ENCODE measurements at places on chromosomes 11 and 22.
A peak's percentile ranks its signal among the peaks of the same experiment; 100 is the strongest.

- DNase-seq, result peak; percentile 66
Measured at GRCh38 chr11:13094930-13095687, 86.0 kb downstream of the RASSF10 start.

DNA sequence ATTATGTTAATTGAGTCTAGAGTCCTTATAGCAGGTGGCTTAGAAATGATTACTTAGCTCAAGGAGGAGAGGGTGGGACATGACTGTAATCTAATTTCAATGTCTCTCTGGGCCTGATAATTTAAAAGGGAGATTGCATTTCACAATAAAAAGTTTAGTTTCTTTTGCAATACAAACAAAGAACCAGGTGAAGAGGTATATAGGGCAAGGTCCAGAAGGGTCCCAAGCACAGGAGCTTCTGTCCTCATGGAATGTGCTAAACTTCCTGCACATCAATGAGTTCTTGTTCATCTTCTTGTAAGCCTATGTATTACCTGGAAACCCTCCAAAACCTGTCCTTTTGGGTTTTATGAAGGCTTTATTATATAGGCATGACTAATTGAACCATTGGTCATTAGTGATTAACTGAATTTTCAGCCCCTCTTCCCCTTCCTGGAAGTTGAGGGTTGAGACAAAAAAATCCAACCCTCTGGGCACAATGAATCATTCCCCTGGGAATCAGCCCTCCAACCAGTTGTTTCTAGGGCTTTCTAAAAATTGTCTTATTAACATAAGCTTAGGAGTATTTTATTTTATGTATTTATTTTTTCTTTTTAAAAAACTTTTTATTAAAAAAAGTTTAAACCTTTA lies 37.6 kb downstream of the MS4A2 start:
- DNase-seq, result no peak

DNA sequence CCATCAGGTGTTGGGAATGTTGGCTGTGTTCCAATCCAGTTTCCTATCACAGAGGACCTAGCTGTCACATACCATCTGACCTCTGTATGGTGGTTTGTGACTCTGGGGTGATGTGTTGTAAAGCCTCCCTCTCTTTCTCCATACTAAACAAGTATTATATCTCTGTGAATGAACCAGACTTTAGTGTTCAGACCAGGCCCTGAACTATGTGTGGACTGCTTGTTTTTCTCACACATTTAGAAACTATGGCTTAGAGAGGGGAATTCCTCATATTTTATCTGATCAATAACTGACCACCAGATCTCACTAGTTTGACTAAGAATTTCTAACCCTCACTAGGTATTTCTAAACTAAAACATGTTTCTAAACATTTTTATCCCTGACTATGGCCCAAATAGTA lies 17.5 kb downstream of the NCR3LG1 start:
- DNase-seq, result no peak

DNA sequence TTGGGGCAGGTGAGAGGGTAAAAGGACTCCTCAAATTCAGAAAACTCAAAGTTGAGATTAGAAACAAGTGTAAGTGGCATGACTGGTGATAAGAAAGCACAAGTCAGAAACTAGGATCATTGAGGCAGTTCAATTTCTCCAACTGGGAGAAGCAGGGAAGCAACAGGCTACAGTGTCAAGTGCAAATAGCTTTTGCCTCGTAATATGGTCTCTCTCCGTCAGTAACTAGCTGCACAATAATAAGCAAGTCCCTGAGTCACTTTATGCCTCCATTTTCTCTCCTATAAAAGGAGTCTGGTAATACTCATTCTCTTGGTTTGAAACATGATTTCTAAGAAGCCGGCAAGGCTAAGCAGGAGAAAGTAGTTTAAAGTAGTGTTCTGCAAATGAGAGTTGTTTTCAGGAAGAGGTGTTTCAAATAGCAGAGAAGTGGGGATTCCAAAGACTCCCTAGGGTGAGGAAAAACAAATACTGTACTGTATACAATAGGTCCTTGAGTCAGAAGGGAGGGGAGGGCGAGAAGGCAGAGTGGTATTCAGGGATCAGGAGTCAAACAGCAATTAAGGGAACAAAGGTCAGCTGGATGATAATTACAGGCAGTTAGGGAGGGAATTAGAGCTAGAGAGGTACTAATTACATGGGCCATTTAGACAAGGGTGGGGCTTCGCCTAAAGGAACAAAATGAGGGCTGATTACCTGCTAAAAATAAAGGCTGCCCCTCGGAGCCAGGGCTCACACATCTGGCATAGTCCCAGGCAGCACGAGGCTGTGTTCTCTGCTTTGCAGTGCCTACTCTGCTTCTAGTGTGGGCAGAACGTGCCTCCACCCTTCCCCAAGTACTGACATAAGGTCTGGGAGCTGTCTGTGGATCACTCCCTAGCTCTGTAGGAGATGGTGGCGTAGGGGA lies 96.0 kb upstream of the BDNF start:
- DNase-seq, result peak; percentile 86

GRCh38 chr22:49786976-49787706 lies 40.5 kb downstream of the BRD1 start:
- DNase-seq, result no peak

DNA sequence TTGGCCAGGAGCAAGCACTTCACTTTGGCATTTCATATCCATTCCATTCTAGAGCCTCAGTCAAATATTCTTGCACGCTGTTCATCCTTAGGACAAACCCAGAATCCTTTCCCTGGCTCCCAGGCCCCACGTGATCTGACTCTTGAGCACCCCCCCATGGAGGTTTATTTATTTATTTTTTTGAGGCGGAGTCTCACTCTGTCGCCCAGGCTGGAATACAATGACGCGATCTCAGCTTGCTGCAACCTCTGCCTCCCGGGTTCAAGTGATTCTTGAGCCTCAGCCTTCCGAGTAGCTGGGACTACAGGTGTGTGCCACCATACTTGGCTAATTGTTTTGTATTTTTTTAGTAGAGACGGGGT lies 12.7 kb upstream of the TSGA10IP start:
- DNase-seq, result no peak

DNA sequence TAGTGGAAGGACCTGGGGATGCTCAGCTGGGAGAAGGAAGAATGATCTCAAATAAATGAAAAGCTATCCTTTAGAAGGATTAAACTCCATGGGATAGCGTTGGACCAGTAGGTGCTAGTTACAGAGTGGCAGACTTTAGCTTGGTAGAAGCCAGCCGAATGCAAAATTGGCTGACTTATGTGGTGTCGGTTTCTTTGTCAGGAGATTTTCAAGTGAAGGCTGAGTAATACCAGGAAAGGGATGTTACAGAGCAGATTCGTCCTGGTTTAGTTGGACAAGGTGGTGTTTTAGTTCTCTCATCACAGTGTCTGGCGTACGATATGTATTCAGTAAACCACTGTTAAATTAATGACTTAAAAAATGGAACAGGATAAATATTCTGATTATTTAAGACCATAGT lies 26.0 kb downstream of the FDX1 start:
- no peak for DNase-seq

DNA sequence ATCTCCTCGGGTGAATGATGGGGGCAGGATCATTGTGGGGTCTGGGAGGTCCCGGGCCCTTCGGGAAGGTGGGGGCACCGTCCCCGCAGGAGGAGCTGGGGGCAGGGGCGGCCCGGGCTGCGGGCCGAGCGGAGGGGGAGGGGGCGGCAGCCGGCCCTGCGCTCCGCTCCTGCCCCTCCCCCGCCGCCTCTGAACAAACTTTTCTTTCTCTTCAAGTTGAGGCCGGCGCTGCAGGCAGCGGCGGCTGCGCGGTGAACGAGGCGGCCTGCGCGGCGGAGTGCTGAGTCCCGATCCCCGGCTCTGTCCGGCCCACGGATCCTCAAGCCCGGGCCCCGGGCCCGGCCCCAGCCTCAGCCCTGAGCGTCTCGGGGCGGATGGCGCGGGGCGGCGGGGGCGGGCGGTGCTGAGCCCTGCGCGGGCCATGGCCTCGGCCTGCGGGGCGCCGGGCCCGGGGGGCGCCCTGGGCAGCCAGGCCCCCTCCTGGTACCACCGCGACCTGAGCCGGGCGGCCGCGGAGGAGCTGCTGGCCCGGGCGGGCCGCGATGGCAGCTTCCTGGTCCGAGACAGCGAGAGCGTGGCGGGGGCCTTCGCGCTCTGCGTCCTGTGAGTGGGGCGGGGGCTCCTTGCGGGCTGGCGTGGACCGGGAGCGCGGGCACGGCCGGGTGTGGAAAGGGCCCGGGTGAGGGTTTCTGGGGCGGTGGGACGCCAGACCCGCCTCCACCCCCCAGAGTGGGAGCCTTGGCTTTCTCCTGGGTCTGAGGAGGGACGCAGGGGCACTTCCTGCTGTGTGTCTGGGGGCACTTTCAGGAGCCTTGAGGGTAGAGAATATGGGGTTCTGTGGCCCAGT lies at the start of gene INPPL1:
INPPL1 (plus strand) TSS at position 204 of the 847 bp plus-strand sequence; CDS start at position 422, 218 bp downstream.
- DNase-seq, result no peak

DNA sequence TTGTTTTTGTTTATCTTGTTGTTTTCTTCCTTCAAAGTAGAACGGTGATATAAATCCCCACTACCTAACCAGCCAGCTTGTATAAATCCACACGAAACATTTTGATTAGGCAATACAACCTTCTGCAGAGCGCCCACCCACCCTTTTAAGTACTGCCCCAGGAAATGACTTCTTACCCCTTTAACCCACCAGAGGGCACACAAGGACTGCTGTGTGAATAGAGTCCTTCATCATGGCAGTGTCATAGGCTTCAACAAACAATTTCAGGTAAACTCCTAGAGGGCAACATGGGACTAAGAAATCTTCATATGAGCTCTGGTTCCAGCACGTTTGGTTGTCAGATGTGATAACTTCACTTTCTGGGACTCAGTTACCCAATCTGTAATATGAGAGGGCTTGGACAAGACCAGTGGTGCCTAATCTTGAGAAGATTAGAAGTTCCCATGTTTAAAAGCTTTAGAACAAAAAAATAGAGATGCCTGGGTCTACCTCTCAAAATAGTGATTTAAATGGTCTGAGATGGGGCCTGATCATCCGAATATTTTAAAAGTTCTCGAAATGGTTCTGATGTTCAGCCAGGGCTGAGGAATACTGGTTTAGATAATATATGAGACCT lies 56.1 kb downstream of the PIWIL4 start:
- peak; percentile 77 for DNase-seq

- DNase-seq, result no peak
Measured at GRCh38 chr11:2699185-2699530, 636 bp downstream of the KCNQ1OT1 start.

DNA sequence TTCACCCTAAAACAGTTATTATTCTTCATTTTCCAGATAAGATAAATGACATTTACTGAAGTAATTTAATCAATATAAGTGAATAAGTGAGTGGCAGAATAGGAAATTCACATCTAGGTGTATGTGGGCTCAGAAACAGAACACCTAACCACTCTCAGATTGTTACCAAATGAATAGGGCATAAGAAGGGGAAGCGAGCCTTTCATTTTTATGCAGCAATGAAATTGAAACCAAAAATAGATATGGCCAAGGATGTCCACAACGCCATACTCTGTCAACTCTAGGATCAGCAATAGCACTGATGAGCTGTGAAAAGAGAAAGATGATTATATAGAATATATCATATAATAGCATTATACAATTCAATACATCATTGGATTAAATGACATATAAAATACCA lies 398.1 kb upstream of the API5 start:
- DNase-seq, result no peak

GRCh38 chr22:30675436-30675835 lies 7.8 kb upstream of the DUSP18 start:
- DNase-seq, result no peak

- DNase-seq, result no peak
Measured at GRCh38 chr11:45232341-45233080, 53.6 kb downstream of the SYT13 start.

DNA sequence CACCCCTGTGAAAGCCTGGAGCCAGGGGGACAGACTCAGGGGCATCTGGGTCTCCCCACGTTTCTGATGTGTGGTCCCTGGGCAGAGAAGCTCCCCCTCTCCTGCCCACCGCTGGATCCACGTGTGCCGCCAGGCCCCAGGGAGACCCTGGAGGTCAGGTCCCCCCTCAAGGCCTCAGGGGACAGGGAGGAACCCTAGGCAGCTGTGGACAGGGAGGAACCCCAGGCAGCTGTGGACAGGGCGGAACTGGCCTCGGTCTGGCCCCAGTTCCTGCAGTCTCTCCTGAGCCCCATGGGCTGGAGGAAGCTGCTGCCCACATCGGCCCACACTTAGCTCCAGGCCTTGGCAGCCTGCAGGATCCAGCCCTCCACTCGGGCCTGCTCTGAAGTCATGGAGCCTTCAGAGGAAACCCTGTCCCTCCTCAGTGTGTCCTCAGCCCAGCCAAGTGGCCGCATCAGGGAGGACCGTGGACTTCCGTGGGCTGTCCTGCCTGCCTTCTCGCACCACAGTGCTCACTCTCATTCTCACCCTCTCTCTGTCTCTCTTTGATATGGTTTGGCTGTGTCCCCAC lies 127.7 kb downstream of the BRD1 start:
- no peak for DNase-seq

- no peak for DNase-seq
Measured at GRCh38 chr11:12876988-12877387, 132.1 kb upstream of the RASSF10 start.

GRCh38 chr11:58770627-58771457 lies 39.1 kb upstream of the GLYAT start:
- no peak for DNase-seq

DNA sequence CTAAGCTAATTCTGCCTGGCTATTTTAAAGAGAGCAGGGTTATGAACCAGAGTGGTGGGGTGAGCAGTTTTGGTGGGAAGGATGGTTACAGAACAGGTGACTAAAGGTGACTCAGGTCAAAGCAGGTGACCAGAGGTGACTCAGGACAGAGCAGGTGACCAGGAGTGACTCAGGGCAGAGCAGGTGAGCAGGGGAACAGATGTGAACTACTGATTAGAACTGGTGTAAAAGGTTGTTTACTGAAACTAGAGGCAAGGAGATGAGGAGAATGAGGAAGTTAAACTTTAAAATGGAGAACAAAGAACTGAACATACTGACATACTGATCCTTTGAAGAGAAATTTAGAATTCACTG lies 15.4 kb upstream of the HYLS1 start:
- no peak for DNase-seq

- DNase-seq, result no peak
Measured at GRCh38 chr11:47940904-47941649, 39.3 kb upstream of the PTPRJ start.

DNA sequence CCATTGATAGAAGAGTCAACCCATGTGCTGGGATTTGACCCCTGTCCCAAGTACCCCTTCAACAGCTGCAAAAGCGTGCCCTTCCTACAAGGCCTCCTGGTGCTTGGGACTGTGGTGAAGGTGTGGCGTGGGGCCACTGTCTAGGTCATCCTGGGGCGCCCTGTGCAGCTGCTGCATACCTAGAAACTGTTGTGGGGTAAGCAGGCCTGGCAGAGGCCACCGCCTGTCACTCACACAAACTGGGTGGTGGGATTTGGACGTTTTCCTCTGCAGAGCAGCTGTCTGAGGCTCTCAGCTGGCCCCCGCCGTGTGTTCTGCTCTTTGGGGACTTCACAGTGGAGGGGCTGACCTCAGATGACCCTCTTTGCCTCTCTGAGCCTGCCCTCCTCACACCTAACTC lies 69.7 kb downstream of the SCN3B start:
- no peak for DNase-seq

GRCh38 chr11:47004595-47005033 lies 68.1 kb downstream of the CSTPP1 start:
- peak; percentile 53 for DNase-seq

DNA sequence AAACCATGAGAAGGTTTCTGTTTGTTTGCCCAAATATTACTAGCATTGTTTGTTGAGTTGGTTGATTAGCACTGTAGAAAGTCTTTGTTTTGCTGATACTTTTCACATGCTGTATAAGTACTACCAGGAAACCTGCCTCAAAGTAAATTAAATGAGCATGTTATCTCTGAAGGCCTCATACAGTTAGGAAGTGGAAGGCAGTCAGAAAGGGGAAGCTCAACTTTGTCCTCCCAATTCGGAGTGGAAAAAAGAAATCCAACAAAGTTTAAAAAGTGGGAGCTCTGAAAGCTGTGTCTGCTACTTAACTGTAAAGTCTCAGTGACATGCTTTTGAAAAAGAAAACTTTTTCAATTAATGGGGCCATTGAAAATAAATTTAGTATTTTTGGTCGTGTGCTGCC lies 188.3 kb upstream of the BLID start:
- DNase-seq, result no peak
